ENCODE measurements at places on chromosomes 2 and 18. TPM values are rescaled to one million over a fixed set of nuclear protein-coding genes. Genes with fewer than 3 reads are reported as not detected.

The RASGRP3 gene
- total RNA-seq = 2.4 TPM

The TXNDC2 gene
- total RNA-seq = not detected

The IL36G gene
- total RNA-seq = 41.4 TPM

The CDK15 gene
- total RNA-seq = not detected

The RGPD5 gene
- total RNA-seq = 24.1 TPM

The COL4A3 gene
- under 0.01 TPM for total RNA-seq

The NTSR2 gene
- total RNA-seq = not detected

The LRRC30 gene
- not detected for total RNA-seq

The AQP12B gene
- total RNA-seq = not detected

The CDH19 gene
- under 0.01 TPM for total RNA-seq

The ACMSD gene
- 1.7 TPM for total RNA-seq

The SIX3 gene
- not detected for total RNA-seq

The ZNF519 gene
- total RNA-seq = 3.0 TPM

The CHRNG gene
- not detected for total RNA-seq

The PCARE gene
- not detected for total RNA-seq

The TIGD1 gene
- total RNA-seq = 0.96 TPM

The MSTN gene
- not detected for total RNA-seq

The TM4SF20 gene
- not detected for total RNA-seq

The LINC00305 gene
- total RNA-seq = not detected

The KHK gene
- total RNA-seq = 1.7 TPM

The LONRF2 gene
- total RNA-seq = under 0.01 TPM

The INPP5D gene
- total RNA-seq = 66.3 TPM

The PLGLB2 gene
- 0.24 TPM for total RNA-seq

The CCDC148 gene
- 0.21 TPM for total RNA-seq

The SOWAHC gene
- 53.5 TPM for total RNA-seq

The SLC14A1 gene
- total RNA-seq = not detected

The MEIS1 gene
- 26.4 TPM for total RNA-seq

The NT5DC4 gene
- not detected for total RNA-seq

The DOCK10 gene
- total RNA-seq = 0.48 TPM

The PRKAG3 gene
- not detected for total RNA-seq

The OR6B2 gene
- total RNA-seq = not detected

The GRB14 gene
- 5.3 TPM for total RNA-seq

The CCDC68 gene
- 9.2 TPM for total RNA-seq

The KCNJ13 gene
- not detected for total RNA-seq

The REG3G gene
- total RNA-seq = not detected

The DSG2 gene
- total RNA-seq = 136 TPM

The OSBPL6 gene
- total RNA-seq = 6.0 TPM

The TPO gene
- total RNA-seq = not detected
